ENCODE measurements at places on chromosomes 2 and 18.

GRCh38 chr2:222813177-222813843 lies 47.5 kb upstream of the ACSL3 start:
- no peaks in the 10 kb centered on the region for H3K36me3 ChIP-seq
- DNase-seq, result no peak
- H3K27me3 ChIP-seq, result no peaks in the 10 kb centered on the region
- no peak overlapping the region for H3K4me3 ChIP-seq
- no peak overlapping the region for H3K27ac ChIP-seq
- H3K4me1 ChIP-seq, result no peaks in the 10 kb centered on the region

DNA sequence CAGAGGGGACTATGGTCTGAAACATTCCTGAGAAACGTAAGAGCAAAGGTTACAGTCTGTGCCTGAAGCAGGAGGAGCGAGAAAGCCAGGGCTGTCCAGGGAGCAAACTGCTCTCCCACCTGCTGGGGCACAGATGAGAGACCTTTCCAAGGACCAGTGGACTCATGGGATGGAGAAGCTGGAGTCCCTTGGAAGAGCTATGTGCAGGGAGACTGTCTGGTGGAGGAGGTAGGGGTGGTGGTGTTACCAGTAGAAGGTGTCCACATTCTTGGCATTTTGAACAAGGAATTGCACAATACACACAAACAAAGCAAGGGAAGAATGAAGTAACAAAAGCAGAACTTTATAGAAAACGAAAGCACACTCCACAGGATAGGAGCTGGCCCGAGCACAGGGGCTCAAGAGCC lies 97.9 kb upstream of the CYRIA start:
- H3K4me1 ChIP-seq, result no peaks in the 10 kb centered on the region
- no peaks in the 10 kb centered on the region for H3K36me3 ChIP-seq
- no peak for DNase-seq
- H3K27ac ChIP-seq, result no peak overlapping the region
- peaks cover 2% of the 10 kb centered on the region for H3K27me3 ChIP-seq
- H3K4me3 ChIP-seq, result no peak overlapping the region

GRCh38 chr18:35770376-35771014 lies 189.0 kb downstream of the GALNT1 start:
- H3K27ac ChIP-seq, result no peak overlapping the region
- DNase-seq, result no peak
- H3K4me3 ChIP-seq, result no peak overlapping the region
- no peaks in the 10 kb centered on the region for H3K4me1 ChIP-seq
- H3K27me3 ChIP-seq, result peaks cover 3% of the 10 kb centered on the region
- no peaks in the 10 kb centered on the region for H3K36me3 ChIP-seq

GRCh38 chr2:233519787-233520611 lies 46.6 kb downstream of the USP40 start:
- H3K36me3 ChIP-seq, result no peaks in the 10 kb centered on the region
- H3K4me1 ChIP-seq, result no peaks in the 10 kb centered on the region
- no peak overlapping the region for H3K27ac ChIP-seq
- no peak overlapping the region for H3K4me3 ChIP-seq
- no peaks in the 10 kb centered on the region for H3K27me3 ChIP-seq
- no peak for DNase-seq

DNA sequence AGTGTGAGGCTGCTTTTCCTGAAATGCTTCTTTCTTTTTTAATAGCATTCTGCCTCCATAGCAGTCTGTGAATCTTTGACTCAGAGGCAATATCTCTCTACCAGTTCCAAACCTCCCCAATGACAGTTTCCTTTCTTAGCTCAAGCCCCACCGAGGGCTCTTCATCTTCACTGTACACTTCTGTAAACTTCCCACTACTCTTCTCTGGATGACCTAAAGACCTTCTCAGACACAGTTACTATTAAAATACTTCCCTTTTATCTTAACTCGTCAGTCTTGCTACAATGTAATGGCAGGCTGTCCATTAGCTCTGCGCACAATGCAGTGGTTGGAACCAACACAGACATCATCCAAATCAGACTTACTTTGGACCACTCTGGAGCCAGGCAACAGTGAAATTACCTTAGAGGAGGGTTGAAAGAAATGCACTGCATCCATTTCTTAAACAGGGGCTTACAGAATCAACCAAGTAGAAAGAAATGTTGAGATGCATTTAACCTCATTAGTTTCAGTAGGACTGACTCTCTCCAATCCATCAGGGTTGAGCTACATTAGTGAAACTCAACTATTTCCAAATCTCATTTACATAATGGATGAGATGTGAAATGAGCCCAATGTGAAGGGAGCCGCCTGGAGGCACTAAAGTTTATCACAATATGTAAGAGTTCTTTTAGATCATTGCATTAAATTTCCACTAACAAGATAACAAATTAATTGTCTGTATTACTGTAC lies 343.8 kb downstream of the SETBP1 start:
- H3K27ac ChIP-seq, result no peak overlapping the region
- no peaks in the 10 kb centered on the region for H3K4me1 ChIP-seq
- H3K27me3 ChIP-seq, result no peaks in the 10 kb centered on the region
- H3K36me3 ChIP-seq, result no peaks in the 10 kb centered on the region
- DNase-seq, result no peak
- H3K4me3 ChIP-seq, result no peak overlapping the region

- no peak for DNase-seq
- H3K27ac ChIP-seq, result no peak overlapping the region
- no peaks in the 10 kb centered on the region for H3K4me1 ChIP-seq
- H3K27me3 ChIP-seq, result no peaks in the 10 kb centered on the region
These were observed 98.1 kb downstream of the TGIF1 start for GRCh38 chr18:3547891-3548615.

DNA sequence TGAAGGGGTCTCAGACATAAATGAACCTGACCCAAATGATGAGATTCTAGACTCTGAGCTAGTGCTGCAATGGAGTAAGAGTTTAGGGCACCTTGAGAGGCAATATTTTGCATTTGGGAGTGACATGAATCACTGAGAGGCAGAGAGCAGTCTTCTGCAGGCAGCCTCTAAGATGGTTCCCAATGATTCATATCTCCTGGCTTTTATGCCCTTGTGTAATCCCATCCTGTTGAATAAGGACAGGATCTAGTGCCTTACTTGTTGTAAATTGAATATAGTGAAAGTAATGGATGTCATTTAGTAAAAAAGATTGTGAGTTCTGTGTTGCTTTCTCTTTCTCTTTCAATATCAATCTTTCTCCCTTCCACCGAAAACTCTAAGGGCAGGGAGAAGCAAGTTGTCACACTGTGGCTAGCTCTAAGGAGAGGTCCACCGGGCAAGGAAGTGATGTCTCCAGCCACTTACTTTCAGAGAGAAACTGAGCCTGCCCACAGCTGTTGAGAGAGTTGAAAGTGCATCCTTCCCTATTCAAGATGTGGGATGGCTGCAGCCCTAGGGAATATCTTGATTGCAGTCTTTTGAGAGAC lies 144.7 kb downstream of the TRIB2 start:
- H3K27me3 ChIP-seq, result no peaks in the 10 kb centered on the region
- no peak overlapping the region for H3K4me3 ChIP-seq
- no peaks in the 10 kb centered on the region for H3K36me3 ChIP-seq
- DNase-seq, result peak; percentile 14
- no peak overlapping the region for H3K27ac ChIP-seq
- peaks cover 22% of the 10 kb centered on the region for H3K4me1 ChIP-seq
